ENCODE measurements at places on chromosomes 11 and 22.

DNA sequence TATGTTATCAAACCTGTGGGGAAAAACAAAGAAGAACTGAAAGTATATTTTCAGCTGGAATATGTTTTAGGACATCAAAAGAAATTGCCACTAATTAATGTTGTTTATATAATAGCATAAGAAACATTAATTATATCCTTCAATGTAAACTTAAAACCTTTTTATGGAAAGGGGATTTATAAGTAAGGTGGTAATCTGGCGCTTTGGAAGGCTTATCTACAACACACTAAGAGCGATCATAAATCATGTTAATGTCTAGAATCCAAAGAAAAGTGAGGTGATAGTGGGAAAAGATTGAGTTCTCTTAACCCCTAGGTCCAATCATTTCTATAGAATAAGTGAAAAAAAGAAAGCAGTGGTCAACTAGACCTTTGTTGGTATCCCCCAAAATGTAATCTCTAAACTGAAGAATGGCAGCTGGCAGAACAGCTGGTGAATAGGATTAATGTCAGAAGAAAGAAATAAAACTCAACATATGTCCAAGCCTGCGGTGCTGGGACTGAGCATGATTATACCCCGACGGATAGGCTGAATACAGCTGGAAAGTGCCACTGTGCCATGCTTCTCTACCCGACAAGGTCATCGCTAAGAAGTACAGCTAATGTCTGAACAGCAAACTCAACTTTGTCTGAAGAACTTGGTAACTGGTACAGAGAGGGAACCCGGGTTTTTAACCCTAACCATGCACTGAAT, 64.0 kb downstream of the SOX6 start:
- DNase-seq = no peak

GRCh38 chr22:38133331-38133730, 22.8 kb upstream of the BAIAP2L2 start:
- no peak for DNase-seq

GRCh38 chr11:119056421-119056999, 495 bp downstream of the HYOU1 start:
- no peak for DNase-seq

DNA sequence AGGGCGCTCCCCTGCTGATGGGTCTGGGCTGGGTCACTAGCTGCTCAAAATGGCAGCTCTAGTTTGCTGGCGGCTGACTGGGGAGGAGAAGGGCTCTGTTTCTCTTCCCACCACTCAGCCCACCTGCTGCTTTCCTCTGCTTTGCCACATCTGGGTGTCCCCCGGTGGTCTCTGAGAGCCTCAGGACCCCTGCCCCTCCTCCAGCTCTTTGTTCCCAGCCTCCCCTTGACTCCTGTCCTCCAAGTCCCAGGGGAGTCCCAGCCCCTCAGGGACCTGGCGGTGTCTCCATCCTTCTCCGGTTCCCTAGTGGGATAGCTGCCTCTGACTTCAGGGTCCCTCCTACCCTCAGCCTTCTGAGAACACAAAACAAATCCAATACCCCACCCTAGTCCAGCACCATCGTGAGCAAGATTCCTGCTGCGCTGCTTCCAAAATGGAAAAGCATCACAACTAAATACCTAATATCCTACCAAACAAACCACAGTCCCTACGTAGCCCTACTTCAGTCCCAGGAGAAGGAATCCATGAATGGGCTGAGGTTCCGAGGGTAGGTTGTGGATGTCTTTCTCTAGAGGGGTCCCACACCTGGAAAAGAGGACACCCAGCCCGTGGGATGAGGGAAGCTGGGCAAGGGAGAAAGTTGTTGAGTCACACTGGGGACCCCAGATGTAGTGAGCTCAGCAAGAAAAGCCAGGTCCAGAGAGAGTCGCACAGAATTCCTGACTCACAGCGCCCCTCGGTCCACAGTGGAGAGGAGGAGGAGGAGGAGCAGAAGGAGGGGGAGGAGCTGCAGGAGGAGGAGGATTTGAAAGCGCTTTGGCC, 45.0 kb upstream of the NNMT start:
- DNase-seq = no peak

- DNase-seq = no peak
Observed at GRCh38 chr11:12001186-12001585, 7.2 kb downstream of the DKK3 start.

GRCh38 chr11:67654225-67654624, 3.7 kb upstream of the ACY3 start:
- no peak for DNase-seq

- no peak for DNase-seq
Observed at GRCh38 chr11:134464981-134465730, 53.1 kb upstream of the B3GAT1 start.

- no peak for DNase-seq
Observed at GRCh38 chr11:76839311-76839710, 21.4 kb upstream of the ACER3 start.

DNA sequence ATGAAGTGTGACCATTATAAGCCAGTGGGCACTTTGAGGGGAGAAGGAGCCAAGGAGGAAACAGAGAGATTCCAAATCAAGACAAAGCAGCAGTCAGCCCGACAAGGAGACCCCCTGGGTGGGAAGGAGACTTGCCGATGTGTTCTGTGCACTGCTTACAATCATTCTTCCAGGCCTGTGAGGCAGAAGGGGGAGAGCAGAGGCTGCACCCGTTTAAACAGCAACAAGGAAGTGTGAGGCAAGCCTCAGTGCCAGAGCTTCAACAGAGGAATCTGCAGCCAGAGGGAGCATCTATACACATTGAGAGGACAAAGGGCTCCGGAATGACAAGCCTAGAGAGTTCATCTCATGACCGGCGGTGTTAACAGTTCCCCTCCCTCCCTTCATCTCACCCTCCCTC, 121.1 kb downstream of the NXPE2 start:
- DNase-seq = peak; percentile 73
